ENCODE measurements at places on chromosomes 3 and 15.

GRCh38 chr3:32421991-32422859, 30.6 kb downstream of the CMTM7 start:
- no peak for DNase-seq

DNA sequence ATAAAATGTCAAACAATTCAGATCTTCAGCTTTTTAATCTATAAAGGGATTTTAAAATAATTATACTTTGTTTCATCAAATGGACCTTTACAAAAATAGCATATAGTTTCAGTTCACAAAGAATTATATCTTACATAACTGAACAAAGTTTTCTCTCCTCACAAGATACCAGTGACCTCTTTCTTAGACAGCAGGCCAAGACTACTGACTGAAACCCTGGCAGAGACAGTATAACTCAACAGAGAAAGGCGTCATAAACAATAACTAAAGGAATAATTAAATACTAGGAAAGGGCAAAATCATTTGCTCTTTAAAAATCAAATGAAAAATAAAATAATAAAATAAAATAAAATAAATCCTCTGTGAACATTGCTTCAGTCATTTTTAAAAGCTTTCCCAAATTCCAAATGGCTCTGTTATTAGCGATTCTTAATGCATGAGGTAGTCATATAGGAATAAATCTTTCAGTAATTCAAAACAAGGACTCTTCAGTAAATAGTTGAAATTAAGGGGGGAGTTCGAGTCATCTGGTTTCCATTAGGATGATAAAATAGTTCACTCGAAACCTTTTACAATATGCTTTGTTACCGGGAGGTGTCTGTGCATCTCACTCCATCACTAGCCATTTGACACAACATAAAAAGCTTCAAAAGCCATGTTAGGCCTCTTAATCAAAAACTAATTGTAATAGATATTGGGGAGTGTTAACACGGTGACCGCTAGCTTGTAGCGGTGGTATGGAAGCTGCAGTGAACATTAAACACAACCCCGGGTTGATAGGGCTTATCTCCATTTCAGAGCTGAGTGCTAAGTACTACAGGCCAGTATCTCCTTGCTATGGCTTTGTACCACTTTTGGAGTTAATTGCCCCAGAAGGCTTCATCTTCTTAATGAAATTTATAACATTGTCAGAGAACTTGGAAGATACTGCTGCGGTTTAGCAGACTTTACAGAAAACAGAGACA, 142.9 kb upstream of the NR2F2 start:
- DNase-seq = no peak

- no peak for DNase-seq
Measured at GRCh38 chr15:75739791-75740190, 27.1 kb upstream of the CSPG4 start.

GRCh38 chr3:88263417-88264100, 113.8 kb downstream of the C3orf38 start:
- no peak for DNase-seq

DNA sequence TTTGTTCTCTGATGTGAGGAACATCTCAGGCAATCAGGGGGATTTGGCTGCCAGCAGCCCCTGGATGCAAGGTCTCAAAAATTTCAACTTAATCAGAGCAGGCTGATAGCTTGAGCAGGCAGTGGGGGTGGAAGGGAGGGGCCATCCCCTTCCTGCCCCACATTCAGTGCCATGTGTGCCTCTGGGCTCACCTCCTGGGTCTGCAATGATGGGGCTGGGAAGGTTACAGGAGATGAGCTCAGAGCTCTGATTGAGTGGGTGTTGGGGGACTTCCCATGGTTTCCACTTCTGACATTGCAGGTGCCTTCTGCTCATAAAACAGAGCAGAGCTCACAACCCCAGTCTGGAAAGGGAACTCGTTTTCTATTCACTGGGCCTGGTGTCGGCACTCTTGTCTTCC, 37.0 kb downstream of the PARP16 start:
- DNase-seq = no peak

DNA sequence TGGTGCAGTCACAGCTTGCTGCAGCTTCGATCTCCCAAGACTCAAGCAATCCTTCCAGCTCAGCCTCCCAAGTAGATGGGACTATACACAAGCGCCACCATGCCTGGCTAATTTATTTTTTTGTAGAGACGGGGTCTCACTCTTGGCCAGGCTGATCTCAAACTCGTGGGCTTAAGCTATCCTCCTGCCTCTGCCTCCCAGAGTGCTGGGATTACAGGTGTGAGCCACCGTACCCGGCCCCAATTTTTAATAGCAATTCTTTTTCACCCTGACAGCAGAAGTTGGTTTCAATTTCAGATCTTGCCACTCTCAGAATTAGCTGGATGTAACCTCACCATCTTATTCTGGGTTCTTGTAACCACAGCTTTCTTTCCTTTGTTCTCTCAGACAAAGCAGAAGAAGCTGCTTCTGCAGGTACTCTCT, 64.8 kb downstream of the TRIM71 start:
- DNase-seq = no peak

DNA sequence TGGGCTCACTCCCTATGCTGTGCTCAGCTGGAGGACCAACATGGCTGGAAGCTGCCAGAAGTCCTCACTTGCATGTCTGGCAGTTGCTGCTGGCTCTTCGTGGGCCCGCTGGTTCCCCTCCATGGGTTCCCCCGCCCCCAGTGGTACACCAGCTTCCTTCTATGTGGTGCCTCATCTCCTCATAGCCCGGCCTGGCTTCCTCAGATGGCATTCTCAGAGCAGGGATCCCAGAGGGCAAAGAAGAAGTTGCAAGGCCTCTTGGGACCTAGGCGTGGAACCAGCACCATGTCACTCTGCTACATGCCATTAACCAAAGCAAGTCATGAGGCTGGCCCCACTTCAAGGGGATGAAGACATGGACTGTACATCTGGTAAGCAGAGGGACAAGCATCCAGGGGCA, 2.9 kb upstream of the CFAP92 start:
- no peak for DNase-seq

DNA sequence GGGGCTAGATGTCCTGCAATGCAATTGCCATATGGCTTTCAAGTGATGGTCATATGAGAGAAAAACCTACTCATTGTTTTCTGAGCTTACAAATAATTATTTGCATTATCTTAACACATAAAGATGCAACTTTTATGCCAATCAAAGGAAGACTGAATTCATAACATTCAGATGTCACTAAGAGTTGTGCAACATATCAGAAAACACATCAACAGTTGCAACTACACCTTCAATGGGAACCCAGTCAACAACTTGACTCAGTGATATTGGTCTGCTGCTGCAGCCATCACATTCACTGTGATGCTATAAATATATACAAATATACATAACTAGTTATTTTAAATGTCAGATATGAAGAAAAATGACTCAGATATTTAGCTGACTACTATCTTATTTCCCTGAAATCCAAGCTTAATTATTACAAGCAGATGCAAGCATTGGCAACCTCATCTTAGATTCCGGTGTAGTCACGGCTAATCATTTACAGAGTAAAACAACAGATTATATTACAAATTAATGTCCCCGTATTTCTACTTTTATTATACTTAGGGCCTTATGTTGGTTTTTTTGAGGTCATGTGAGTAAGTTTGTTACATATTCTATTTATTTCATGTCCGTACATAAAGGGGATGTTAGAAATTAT, 23.7 kb downstream of the CNTN3 start:
- DNase-seq = no peak

GRCh38 chr3:101138817-101139216, 145.6 kb upstream of the ABI3BP start:
- DNase-seq = no peak

- peak; percentile 42 for DNase-seq
Measured at GRCh38 chr3:196159952-196160804, 51.0 kb downstream of the ZDHHC19 start.

DNA sequence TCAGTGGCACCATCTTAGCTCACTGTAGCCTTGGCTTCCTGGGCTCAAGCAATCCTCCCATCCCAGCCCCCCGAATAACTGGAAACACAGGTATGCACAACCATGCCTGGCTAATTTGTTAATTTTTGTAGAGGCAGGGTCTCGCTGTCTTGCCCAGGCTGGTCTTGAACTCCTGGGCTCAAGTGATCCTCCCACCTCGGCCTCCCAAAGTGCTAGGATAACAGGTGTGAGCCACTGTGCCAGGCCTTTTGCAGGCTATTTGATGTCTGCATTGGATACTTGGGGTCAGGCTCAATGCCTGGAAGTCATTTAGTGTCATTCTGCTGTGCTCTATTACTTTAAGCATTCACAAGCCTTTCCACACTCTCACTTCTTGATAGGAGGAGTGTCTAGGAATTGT, 17.6 kb downstream of the LIMD1 start:
- DNase-seq = no peak

GRCh38 chr3:10417847-10418246, 87.5 kb downstream of the ATP2B2 start:
- DNase-seq = no peak

GRCh38 chr3:43219616-43220015, 66.7 kb upstream of the SNRK start:
- DNase-seq = no peak

DNA sequence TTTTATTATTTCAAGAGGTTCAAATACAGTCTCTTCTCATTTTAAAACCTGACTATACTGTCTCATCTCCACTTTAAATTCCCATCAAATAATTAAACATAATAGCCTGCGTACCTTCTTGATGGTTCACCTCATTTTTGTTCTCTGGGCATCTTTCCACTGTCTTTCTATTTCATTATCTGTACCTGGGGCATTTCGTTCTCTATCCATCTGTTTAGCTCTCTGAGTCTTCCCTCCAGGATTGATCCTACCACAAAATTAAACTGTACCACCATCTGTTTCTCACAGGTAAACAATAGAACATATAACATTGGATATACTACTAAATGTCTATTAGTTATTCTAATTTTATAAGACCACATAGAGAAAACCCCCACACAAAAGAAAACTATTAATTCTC, 1331.4 kb downstream of the NSUN3 start:
- no peak for DNase-seq

- no peak for DNase-seq
Measured at GRCh38 chr15:34865531-34865930, 70.2 kb upstream of the ACTC1 start.

DNA sequence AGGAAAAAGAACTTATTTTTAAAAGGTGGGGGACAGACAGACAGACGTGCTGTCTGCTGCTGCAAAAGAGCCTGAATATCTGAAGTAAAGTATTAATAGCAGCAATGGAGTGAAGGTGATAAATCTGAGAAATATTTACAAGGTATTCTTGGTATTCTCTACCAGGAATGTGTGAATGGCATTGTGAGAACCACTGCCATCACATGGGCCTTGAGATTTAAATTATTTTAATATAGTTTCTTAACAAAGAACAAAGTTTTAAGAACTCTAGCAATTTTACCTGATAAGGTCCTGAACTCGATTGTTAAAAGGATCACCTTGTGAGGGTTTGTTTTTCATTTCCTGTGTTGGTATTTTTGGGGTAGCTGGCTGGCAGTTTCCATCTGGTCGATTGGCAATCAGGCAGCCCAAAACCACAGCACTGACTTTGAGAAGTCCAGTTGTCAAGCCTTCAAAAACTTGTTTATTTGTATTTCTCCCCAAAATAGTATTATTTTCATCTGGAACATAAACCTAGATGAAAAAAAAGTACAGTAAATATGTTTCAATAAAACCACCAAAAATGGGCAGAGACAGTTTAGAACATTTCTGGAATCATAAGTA, 97.3 kb downstream of the ISL2 start:
- no peak for DNase-seq

DNA sequence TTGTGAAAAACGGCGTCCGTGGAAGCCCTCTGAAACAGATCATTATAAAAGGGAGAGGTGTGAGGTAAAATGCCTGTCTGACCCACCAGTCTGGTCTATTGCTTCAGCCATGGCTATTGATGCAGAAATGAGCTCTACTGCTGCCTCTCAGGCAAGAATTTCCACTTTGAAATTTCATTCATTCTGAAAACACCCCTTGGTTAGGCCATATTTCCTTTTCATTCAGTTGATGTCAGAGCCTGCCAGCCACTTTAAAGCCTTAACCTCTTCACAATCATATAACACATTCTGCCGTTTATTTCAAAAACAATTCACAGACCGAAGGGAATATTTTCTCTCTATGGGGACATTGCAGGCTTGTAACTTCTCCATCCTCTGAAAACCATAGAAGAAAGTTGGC, 71.9 kb downstream of the FOXB1 start:
- no peak for DNase-seq

DNA sequence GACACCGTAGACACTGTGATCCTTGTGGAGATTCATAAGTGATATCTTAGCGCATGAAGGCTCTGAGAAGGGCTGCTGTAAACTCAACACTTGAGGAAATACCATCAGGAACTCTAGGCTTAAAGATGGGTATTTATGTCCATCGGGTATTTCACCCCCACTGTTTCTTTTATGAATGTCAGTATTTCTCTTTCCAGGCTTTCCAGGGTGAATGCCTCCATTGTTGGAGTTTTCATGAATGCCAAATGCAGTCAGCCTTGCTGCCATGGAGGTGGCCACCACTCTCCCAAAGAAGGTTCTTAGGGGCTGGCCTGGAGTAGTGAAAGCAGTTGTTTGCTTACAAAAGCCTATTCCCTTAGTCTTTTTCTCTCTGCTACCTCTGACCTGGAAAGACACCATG, 259.2 kb downstream of the SLCO3A1 start:
- no peak for DNase-seq

DNA sequence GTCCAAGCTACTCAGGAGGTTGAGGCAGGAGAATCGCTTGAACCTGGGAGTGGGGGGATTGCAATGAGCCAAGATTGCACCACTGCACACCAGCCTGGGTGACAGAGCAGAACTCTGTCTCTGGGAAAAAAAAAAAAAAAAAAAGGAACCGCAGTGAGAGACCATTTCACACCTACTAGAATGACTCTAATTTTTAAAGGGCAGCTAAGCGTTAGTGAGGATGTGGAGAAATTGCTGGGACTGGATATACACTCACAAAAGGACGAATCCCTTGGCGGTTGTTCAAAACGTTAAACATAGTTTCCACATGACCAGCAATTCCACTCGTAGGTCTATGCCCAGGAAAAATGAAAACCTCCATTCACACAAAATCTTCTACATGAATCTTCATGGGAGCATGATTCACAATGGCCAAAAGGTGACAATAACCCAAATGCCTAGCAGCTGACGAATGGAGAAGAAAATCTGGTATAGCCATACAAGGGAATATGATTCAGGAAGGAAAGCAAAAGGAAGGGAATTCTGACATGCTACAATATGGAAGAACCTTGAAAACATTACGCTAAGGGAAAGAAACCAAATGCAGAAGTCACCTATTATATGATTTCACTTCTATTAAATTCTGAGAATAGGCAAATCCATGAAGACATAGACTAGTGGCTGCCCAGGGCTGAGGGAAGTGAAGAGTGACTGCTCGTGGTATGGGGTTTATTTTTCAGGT, 127.0 kb downstream of the CHSY1 start:
- DNase-seq = no peak

DNA sequence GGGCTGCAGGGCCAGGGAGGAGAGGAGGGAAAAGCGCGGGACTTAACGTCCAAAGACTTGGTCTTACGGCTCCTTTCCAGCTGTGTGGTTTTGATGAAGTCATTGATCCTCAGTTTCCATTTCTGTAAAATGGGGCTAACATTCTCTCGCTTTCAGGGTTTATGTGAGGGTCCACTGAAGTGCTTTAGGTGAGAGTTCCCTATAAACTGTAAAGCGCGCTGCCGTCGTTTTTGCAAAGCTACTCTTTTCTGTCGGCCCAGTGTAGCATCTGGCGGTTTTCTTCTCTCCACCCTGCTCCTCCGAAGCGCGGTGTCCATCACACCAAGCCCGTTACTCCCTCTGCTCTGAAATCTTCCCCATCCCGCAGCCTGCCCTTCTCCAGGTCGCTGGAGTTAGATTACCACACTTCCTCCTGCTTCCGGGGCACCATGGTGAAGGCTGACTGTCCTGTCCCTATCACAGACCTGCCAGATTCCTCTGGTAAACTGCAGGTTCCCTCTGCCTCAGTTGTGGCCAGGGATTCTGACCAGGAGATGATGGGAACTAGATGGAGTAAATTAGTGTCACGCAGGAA, 702 bp upstream of the DNAJC17 start:
- DNase-seq = no peak

Data from hematopoietic multipotent progenitor cell treated with erythropoietin and hydrocortisone succinate and interleukin-3 and kit ligand, for 17 days (in vitro differentiated cells).